ENCODE measurements at places on chromosomes 7 and 10. TPM values are rescaled to one million over a fixed set of nuclear protein-coding genes. Genes with fewer than 3 reads are reported as not detected.

Gene TMEM72
- total RNA-seq, result not detected

Gene HTR5A
- 0.94 TPM for total RNA-seq

Gene PNLIPRP1
- total RNA-seq, result not detected

Gene CCDC146
- 23.5 TPM for total RNA-seq

Gene MMP21
- total RNA-seq, result 0.31 TPM

Gene SEC31B
- total RNA-seq, result 18.2 TPM

Gene ASB15
- total RNA-seq, result not detected

Gene LRIT1
- total RNA-seq, result not detected

Gene RPA3
- 9.4 TPM for total RNA-seq

Gene CTAGE6
- not detected for total RNA-seq

Gene IDI2
- not detected for total RNA-seq

Gene PLEKHS1
- not detected for total RNA-seq

Gene GSTO1
- 20.3 TPM for total RNA-seq

Gene FAM13C
- 41.6 TPM for total RNA-seq

Gene BCAP29
- total RNA-seq, result 59.2 TPM

Gene CYP26A1
- total RNA-seq, result 11.6 TPM

Gene TMEM184A
- total RNA-seq, result not detected

Gene RET
- total RNA-seq, result 1.6 TPM

Gene TAS2R5
- 13.5 TPM for total RNA-seq

Gene SFTPD
- 0.94 TPM for total RNA-seq

Gene DENND2A
- 29.4 TPM for total RNA-seq

Gene BAMBI
- 1.9 TPM for total RNA-seq

Gene PSD
- total RNA-seq, result 124 TPM

Gene SEC24C
- 62.9 TPM for total RNA-seq

Gene ZNF12
- total RNA-seq, result 31.6 TPM

Gene SOSTDC1
- 13.1 TPM for total RNA-seq

Gene STAG3
- total RNA-seq, result 1.3 TPM

All from parietal lobe (tissue), 2 donors.